ENCODE measurements at places on chromosomes 12 and 14.
A peak's percentile ranks its signal among the peaks of the same experiment; 100 is the strongest.

- no peak for DNase-seq
Measured at GRCh38 chr12:52081263-52081733, 1.8 kb downstream of the SMIM41 start.

- DNase-seq: no peak
Measured at GRCh38 chr14:68922886-68923285, 56.2 kb downstream of the ACTN1 start.

- no peak for DNase-seq
Measured at GRCh38 chr12:108418164-108418890, 79.2 kb upstream of the CMKLR1 start.

DNA sequence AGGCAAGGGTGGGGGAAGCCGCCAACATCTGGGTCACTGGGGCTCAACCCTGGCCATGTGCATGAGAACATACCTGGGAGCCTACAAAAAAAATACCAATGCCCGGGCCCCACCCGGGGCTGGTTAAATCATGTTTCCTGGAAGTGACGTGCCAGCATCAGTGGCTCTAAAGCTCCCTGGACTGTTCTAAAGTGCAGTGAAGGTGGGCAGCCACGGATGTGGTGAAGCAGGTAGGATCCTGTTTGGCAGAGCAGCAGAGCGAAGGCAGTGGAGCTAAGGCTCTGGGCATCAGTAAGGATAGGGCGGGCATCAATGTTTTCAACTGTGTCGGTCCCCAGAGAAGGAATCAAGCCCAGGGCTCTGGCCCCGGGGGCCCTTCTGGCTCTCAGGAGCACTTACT lies 525 bp upstream of the GPR68 start:
- peak; percentile 65 for DNase-seq

GRCh38 chr12:111384596-111384995 lies 15.7 kb upstream of the PHETA1 start:
- DNase-seq: no peak

- no peak for DNase-seq
Measured at GRCh38 chr12:80864046-80864735, 73.5 kb downstream of the LIN7A start.

- DNase-seq: no peak
Measured at GRCh38 chr12:108694812-108695278, 36.5 kb downstream of the CORO1C start.

DNA sequence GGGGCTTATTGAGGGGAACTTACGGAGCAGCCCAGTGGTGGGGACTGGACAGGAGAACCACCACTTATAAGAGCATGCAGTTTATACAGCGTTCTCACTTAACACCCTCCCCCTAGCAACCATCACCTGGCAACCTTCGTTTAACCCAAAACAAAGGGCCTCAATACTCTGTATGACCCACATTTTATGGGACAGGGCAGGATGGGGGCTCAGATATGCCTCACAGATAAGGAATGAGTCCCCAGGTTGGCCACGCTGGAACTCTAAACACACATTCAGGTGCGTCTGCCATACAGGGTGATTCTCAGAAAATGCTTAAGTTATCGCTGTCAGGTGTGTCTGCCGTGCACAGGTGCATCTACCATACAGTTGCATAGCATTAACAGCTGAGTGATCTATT lies 99.2 kb downstream of the GCH1 start:
- DNase-seq: no peak

- DNase-seq: no peak
Measured at GRCh38 chr12:15417691-15418090, 95.4 kb downstream of the PTPRO start.

DNA sequence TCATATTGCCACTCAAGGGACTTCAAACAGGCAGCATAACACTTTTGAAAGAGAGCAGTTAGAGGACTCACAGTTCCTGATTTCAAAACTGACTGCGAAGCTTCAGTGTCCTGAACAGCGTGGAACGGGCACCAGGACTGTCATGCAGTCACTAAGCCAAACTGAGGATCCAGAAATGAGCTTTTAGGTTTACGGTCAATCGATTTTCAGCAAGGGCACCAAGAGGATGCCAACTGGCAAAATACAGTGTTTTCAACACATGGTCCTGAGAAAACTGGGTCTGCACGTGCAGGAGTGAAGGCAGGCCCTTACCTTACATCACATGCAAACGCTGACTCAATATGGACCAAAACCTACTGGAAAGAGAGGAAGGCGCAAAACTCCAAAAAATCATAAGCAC lies 15.6 kb downstream of the BRF1 start:
- DNase-seq: no peak

GRCh38 chr12:108333898-108334699 lies 5.0 kb downstream of the CMKLR1 start:
- DNase-seq: no peak

DNA sequence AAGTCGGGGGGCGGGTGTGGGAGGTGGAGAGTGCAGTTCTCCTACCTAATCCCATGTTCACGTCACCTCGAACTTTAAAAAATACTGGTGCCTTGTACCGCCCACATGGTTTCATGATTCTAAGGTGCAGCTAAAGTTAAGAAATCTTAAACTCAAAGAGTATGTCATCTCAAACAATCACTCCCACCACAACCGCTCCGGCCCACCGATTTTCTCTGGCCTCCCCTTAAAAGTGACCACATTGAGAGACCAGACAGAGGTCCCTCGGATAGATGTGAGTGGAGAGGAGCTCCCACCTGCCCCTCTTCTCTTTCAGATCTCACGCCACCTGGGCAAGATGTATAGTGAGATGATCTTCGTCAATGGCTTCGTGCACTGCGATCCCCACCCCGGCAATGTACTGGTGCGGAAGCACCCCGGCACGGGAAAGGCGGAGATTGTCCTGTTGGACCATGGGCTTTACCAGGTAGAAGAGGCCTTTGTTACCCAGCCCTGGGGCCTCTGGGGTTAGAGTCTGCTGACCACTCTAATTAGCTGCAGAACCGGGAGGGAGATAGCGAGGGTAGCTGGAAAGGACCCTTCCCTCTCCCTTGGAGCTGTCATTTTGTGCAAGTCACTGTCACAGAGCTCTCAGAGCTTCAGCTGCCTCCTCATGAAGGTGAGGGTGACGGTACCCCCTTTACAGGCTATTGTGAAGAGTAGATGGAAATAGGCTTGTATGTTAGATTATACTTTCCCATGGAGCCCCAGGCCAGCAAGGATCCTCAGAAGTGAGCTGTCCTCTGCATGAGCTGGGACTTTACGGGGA lies 124.4 kb downstream of the ADCK1 start:
- no peak for DNase-seq

DNA sequence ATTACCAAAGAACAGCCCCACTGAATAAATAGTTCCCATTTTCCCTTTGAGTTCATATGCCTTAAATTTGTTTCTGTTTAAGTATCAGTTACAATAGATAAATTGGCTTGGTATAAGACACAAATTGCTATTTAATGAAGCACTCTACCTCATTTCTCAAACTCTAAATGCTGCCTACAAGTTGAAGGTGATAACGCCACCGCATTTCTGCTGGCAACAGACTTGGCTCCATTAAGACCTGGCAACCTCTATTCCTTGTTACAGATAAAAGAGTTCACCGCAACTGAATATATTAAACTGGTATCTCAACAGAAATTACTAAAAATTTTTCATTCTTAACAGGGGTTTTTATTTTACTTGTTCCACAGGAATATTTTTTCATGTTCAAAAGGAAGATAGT lies 35.6 kb downstream of the GXYLT1 start:
- DNase-seq: no peak

- DNase-seq: no peak
Measured at GRCh38 chr12:998020-998874, 7.2 kb downstream of the ERC1 start.

GRCh38 chr12:89907659-89908058 lies 199.0 kb upstream of the ATP2B1 start:
- DNase-seq: no peak

- DNase-seq: peak; percentile 51
Measured at GRCh38 chr14:89445273-89445973, 28.4 kb upstream of the FOXN3 start.

- DNase-seq: no peak
Measured at GRCh38 chr12:13088496-13088895, 15.0 kb downstream of the GSG1 start.

- DNase-seq: no peak
Measured at GRCh38 chr14:76352639-76353281, 23.2 kb upstream of the ESRRB start.

DNA sequence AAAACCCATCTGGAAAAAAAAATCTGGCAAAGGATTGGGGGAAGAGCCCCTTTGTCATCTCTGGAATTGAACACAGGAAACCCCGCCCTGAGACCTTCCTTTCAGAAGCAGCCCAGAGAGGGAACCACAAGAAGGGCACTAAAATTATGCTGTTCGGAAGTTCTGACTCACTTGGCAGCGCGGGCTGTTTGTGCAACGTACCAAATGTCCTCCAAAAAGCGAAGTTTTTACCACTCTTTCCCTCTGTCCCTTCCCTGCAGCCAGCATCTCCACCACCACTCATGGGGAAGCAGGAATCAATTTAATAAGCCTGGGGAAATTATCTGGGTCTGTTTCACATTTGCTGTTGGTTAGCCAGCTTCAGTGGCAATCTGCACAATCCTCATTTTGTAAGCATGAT lies 3.2 kb upstream of the SYNE3 start:
- DNase-seq: peak; percentile 48

DNA sequence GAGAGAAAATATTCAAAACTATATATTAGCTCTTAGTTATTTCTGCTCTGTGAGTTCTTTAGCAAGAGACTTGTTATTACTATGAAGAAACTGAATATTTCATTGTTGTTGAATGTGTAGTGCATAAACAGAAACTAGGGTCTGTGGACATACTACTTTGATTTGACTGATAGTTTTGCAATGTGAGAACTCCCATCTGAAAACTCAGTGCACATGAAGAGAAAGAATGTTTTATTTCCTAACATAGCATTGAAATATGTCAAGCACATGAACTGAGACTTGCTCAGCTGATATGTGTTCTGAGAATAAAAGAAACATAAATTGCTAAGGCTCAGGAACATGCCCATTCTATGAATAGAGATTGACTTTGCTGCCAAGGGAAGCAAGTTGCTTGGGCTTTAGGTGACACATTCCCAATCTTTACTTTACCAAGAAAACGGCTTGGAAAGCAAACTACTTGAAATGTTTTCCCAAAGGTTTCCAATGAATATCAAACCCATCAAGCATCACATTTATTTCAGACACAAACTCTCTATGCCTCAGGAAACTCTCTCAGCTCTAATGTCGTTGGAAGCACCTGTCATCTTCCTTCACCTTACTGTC lies 290.4 kb downstream of the SLC16A7 start:
- DNase-seq: no peak

DNA sequence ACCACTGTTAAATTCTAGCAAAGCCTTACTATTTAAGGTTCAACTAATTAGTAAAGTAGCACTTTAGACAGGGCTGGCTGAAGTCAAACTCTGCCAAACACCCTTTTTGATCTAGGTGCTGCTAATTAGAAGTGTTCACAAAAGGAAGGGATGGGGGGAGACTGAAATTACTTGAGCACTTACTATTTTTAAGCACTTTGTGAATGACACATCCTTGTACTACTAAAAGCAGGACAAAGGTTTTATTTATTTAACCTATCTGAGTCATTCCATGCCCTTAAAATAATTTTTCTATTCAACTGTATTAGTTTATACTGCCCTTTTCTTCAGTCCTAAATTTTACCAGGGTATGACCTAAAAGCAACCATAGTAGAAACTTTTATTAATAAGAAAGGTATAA lies 20.1 kb downstream of the MBIP start:
- no peak for DNase-seq

DNA sequence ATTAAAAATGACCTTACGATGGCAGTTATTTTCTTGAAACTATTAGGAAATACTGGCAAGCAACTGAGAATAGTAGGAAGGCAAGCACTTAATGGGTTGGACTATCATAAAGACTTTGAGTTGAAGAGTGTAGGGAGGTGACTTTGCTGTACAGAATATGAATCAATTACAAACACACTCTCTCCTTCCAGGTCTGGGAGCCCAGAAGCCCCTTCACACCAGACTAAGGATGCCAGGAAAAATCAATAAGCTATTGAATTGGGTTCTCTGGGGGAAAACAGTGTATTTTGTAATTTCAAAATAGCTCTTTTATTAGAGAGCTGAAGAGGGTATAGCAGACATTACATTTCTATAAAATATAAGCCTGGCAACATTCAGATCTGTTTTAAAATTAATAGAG lies 736.4 kb downstream of the NOVA1 start:
- no peak for DNase-seq

DNA sequence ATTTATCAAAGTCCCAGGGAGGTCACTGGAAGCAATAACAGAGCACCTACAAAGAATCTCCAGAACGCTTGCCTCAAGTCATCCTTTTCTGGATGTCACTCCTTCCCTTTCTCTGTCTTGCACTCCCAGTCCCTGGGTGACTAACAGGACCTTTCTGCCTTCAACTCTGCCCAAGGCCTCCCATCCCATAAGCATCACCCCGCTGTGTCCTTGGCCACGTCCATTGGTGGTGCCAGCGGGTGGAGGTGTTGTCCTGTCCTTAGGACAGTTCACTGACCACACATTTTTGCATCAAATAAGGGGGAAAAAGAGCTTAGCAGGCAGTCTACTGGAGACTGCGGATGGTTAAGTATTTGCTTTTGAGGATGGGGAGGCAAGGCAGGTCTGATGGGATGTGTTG lies 23.6 kb upstream of the PLEK2 start:
- DNase-seq: no peak

DNA sequence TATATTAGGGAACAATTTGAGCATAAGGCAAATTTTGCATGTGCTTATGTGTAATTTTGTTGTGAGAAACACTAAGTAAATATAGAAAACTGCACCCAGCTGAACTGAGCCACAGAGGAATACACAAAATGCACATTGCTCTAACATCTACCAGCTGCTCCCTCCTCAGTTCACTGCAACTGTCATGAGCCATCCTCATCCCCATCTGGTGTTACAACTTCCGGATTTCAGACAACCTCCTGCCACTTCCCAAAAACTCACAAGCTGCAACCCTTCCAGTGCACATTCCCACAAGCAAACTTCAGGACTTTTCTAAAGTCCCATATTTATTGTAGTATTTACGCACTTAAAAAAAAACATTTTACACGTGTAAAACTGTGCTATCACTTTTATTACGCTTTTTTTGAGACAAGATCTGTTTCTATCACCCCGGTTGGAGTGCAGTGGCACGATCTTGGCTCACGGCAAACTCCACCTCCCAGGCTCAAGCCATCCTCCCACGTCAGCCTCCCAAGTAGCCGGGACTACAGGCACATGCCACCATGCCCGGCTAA lies 169.1 kb upstream of the TBX3 start:
- DNase-seq: no peak

GRCh38 chr12:101713930-101714329 lies 16.5 kb downstream of the CHPT1 start:
- DNase-seq: no peak

DNA sequence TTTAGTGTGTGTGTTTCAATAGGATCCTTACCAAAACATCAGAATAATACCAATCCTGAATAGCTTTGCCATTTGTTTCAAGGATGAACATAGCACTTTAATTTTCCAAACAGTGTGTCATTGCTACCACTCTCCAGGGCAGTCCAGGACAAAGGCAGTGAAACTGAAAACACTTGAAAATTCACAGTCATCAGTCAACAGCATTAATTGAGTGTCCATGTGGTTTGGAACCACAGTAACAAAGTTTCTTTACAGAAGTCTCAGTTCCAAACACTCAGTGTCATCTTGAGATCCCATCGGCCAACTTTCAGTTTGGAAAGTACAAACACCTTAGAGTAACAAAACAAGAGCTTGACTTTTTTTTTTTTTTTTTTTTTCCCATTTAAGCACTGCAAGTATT lies 228.4 kb upstream of the SOX5 start:
- DNase-seq: no peak

- DNase-seq: no peak
Measured at GRCh38 chr14:18688346-18688745, 87.4 kb downstream of the OR11H12 start.

GRCh38 chr12:69430942-69431590 lies 39.1 kb upstream of the FRS2 start:
- no peak for DNase-seq

Measured in activated CD8-positive, alpha-beta memory T cell treated with anti-CD3 and anti-CD28 coated beads for 4 hours (primary cell).